ENCODE measurements at places on chromosomes 3 and 15. TPM values are rescaled to one million over a fixed set of nuclear protein-coding genes. Genes with fewer than 3 reads are reported as not detected.

DNA sequence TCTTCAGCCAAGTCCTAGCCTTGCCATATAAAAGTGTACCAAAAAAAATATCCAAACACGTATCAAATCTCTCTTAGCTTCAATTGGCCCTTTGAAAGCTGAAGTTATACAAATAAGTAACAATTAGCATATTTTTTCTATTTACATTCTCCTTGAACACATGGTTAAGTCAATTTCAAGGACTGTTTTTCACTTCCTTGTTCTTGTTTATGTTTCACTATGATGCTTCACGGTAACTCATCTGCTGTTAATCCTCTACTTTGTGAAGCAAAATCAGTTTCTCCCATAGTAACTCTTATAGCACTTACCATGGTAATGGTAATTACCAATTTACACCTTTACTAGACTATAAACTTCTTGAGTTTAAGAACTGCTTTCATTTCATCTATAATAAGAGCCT is 10.6 kb upstream of the SPRED1 start:
- DNase-seq: no peak

DNA sequence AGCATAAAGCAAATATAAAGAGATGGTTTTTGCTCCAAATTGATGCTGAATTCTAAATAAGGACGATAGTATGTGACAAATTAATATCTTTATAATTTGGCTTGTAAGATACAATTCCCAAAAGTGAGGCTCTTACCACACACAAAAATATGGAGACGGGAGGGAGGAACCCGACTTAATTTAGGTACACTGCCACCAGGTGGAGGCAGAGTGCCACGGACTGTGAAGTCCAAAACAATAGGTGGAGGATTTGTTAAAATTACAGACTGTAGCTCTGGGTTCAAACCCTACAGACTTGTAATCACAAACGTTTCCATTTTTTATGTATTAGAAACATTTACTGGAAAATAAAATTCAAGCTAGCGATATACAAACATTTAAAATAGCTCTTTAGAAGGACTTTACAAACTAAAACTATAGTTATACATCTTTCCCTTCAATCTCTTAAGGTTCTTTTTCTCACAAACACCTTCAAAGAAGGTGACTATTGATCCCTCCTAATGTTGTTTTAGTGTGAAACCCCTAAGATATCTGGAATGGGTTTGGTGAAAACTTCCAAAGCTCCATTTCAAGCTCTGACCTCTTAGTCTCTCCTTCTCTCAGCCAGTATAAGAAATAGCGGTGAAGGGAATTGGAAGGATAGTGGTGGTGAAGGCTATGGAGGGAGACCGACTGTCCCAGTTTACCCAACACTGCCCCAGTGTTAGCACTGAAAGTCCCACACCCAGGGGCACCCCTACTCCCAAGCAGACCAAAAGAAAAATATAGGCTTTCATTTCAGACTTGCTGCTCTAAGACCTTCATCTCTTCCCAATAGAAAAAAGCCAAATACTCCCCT is 89.7 kb downstream of the AQP9 start:
- peak; percentile 85 for DNase-seq

GRCh38 chr15:59150185-59150584 is 45.2 kb downstream of the CCNB2 start:
- no peak for DNase-seq

GRCh38 chr15:38705436-38706219 is 141.0 kb upstream of the RASGRP1 start:
- DNase-seq: no peak

DNA sequence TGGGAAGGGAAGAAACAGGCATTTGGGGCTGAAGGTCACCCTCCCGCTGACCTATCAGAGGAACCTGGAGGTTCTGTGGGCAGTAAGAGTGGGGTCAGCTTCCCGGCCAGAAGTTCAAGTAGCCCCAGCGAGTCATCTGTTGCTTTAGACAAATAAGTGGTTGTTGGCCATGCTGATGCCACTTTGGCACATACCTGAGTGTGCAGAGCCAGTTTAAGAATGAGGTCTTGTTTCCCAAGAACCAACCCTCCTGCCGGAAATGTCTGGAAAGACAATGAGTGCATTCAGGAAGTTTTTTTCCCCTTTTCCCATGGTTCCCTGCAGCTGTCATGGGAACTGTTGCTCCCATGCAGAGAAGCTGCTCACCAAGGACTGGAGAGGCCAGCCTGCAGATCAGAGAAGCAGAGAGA is 166.7 kb downstream of the ZNF621 start:
- DNase-seq: no peak

- no peak for DNase-seq
Measured at GRCh38 chr3:184806567-184807271, 5.2 kb upstream of the VPS8 start.

Gene ARGFX
- total RNA-seq: not detected

Gene GOLGA6D
- not detected for total RNA-seq
